ENCODE measurements at places on chromosomes 1 and 21.

GRCh38 chr1:112904071-112904830 lies 51.7 kb downstream of the SLC16A1 start:
- DNase-seq: no peak

- DNase-seq: no peak
These were observed 311.5 kb downstream of the DUSP10 start for GRCh38 chr1:221430152-221430960.

DNA sequence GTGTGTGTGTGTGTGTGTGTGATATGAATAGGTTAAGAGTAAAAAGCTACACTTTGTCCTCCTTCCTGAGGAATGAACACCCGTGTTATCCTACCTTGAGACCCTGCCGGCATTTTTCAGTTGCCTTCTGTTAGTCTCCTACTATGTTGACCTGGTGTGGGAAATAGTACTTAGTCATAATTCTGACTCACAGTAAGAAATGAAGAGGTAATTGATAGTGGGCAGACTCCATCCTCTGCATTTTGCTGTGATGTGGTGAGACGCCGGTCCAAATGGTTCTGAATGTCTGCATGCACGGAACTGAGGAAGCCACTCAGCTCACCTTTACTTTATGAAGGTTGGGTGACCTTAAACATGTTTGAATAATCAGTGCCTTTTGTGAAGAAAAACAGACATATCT lies 12.6 kb downstream of the CD101 start:
- no peak for DNase-seq

DNA sequence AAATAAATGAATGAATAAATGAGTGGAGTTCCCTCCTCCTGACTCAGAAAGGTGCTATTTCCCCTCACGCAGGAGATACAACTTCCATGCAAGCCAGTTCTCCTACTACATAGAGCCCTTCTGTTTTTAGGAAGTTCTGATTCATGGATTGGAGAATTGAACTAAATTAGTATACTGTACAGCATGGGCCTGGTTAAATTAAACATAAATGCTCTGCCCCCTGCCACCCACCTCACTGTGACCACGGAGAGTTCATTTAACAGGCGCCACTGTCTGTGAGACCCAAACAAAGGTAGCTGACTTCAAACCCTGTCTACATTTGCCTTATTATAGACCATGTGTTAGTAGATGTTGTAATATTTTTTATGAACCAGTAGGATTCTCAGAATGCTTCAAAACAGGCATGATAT lies 9.1 kb upstream of the IRF2BP2 start:
- DNase-seq: no peak

DNA sequence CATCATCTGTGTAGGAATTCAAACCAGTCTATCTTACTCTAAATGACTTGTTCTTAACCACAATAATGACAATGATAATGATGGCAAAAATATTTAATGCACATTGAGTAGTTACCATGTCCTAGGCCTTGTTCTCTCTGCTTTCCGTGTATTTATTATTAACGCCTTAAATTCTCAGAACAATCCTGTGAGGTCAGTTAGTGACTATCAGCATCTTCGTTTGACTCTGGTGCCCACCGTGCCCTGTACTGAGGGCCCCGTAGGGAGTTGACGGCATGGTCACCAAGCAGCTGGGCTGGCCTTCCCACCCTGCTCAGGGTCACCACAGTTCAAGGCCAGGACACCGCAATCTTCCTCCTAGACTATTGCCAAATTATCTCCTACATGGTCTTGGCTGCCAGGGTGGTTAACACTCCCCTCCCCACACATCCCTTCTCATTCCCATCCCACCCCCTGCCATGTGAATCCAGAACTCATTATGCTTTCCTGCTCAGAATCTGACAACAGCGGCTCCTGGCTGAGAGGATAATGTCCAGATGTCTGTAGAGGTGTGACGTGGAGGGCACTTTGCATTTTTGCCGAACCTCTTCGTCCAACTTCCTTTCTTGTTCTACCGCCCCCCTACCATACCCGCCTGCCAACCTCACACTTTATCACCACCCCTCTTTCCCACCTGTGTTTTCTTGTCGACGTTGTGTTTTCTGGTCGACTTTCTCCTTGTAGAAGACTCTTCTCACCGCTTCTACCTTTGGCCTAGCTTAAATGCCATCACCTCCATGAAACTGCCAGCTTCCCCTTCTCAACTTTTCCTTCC lies 33.4 kb downstream of the IGFN1 start:
- no peak for DNase-seq

DNA sequence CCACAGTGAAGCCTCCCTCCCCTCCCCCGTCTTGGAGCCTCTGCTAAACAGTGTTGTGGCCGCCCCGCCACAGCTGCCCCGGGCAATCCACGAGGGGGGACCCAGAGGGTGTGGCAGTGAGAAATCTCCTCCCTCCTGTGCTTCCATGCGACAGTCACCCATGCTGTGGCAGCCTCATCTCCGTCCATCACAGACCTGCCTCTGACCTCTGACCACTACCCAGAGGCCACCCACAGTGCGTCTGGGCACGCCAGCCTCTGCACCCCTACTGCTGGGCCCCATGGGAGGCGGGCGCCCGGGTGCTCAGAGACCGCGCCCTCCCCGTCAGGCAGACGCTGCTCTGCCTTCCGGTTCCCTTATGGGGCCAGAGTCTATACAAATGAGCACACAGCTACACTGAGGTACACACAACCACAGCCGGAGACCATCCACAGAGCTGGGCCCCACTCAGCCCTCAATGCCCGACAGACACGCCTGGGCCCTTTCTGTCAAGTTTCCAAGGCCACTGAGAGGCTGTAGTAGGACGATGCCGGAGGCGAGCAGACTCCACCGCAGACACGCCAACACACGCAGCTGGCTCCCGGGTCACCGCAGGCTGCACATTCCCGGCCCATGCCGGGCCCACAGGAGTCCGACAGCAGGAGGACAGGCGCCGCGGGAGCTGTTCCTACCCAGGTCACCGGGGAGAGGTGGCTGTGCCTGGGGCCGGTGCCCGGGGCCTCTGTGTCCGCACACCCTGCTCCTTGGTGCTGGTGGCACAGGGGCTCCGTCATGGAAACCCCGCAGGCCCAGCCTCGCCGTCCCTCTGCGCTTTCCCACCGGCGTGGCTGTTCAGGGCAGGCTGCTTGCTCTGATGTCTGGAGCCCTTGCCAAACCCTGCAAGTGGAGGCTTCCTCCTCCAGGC lies 23.9 kb upstream of the TMEM52 start:
- no peak for DNase-seq

GRCh38 chr1:43621861-43622260 lies 28.1 kb upstream of the KDM4A start:
- no peak for DNase-seq

Measured in smooth muscle cell of the brain vasculature (primary cell).